Pulmonary artery endothelial cell (primary cell): ENCODE measurements at places on chromosomes 3 and 15.

DNA sequence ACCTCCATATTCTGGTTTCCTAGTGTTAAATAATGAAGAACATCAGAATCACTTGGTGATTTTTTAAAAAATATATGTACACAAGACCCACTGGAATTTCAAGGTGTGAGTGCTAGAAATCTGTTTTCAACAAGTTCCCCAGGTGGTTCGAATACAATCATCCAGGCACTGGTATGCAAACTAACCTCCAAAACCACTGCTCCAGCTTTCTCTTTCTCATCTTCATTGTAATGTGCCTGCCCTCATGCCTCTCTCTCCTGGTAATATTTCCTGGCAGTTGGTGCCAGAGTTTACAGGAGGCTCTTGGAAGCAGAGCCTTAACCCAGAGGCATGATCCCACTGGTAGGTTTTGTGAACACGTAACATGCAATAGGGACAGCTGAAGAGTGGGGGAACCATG, 163.1 kb upstream of the MANF start:
- DNase-seq, result no peak

GRCh38 chr3:41182504-41183059, 16.7 kb upstream of the CTNNB1 start:
- DNase-seq, result no peak

- DNase-seq, result no peak
Observed at GRCh38 chr15:72784456-72784876, 908 bp upstream of the ADPGK start.

- no peak for DNase-seq
Observed at GRCh38 chr3:102165367-102165766, 269.4 kb upstream of the ZPLD1 start.

GRCh38 chr15:64249883-64250575, 87.2 kb upstream of the PPIB start:
- no peak for DNase-seq

DNA sequence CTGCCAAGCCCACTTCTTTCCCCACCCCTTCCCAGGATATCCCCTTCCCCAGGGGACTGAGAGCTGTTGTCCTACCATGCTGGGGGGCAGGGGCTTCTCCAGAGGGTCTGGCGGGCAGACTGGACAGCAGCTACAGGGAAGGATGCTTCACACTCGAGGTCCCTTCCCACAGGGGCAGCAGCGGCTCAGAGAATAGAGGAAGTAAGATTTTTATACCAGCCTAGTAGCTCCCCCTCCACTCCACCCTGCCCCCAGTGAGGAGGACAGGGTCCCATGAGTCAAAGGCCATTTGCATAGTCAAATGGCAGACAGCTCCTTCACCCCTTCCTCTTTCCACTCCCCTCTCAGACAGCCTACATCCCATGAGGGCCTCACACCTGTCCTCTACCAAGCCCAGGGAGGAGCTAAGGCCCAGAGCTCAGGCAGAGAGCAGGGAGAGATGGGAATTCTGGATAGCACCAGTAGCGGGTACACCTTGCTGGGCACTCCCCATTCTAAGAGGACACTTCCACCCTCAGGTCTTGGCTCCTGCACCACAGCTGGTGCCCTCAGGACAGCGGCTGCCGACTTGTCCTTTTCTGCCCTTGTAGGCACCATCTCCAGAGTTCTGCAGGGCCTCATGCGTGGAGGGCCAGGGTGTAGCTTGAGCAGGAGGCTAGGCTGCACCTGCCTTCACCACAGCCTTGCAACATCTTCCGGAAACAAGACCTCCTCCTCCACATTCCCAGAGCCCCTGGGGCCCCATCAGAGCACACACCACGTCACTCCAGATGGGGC, at the start of gene TLR9:
Gene TLR9, minus strand, starts transcription at position 194 of the 777 bp plus-strand sequence. Its CDS starts 116 bp downstream, at position 78.
- DNase-seq, result no peak

- DNase-seq, result no peak
Observed at GRCh38 chr3:155549087-155549486, 195.8 kb downstream of the PLCH1 start.

DNA sequence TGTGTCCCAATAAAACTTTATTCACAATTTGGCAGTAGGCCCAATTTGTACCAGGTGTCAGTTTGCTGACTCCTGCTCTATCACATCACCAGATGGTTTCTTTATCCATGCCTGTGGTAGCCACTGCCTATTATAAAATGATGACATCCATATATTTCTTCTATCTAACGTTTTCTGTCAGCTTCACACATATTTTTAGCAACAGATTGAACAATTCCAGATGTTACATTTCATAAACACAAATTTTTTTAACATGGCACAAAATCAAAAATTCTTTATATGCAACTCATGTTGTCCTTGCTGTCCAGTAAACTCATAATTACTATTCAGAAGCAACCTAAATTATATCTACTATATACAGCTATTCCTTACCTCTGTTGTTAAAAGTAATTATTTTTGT, 1371.6 kb downstream of the NSUN3 start:
- DNase-seq, result no peak

- no peak for DNase-seq
Observed at GRCh38 chr3:64161481-64161952, 63.7 kb downstream of the PRICKLE2 start.

DNA sequence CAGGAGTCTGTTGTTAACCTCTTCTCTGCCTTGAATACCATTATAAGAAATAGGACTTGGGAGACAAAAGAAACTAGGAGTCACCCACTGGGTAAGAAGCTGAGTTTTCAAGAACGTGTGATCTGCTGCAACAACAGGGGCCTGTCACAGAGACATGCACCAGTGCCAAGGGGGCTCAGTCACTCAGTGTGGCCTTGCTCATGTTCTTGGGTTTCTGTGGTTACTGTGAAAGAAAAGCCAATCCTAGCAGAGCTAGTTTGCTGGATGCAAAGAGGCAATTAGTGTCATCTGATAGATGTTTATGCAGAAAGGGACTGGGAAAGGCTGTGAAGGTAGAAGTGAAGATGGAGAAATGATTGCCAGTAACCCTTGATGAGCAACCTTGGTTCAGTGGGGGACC, 126.3 kb downstream of the IQCH start:
- DNase-seq, result no peak

DNA sequence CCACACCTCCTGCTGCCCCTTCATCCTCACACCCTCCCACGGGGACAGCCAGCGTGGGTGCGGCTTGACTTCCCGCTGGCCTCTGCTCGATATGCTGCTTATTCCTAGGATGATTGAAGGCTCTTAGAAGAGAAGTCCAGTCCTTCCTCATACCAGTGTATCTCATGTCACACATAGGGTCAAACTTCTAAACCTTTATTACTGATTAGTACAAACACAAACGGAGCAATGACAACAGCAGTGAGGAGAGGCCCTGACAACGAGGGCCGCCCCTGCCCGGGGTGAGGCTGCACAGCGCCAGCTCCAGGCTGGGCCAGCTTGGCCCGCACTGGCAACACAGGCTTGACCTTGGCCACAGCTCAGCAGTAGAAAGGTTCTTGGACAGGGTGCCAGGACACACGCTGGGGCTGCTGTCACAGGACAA, 3.7 kb downstream of the CIB1 start:
- DNase-seq, result no peak

DNA sequence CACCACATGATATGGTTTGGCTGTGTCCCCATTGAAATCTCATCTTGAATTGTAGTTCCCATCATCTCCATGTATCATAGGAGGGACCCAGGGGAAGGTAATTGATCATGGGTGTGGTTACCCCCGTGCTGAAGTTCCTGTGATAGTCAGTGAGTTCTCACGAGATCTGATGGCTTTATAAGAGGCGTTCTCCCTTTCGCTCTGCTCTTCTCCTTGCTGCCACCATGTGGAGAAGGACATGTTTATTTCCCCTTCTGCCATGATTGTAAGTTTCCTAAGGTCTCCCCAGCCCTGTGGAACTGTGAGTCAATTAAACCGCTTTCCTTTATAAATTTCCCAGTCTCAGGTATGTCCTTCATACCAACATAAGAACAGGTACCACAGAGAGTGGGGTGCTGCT, 21.9 kb downstream of the OSTN start:
- no peak for DNase-seq

DNA sequence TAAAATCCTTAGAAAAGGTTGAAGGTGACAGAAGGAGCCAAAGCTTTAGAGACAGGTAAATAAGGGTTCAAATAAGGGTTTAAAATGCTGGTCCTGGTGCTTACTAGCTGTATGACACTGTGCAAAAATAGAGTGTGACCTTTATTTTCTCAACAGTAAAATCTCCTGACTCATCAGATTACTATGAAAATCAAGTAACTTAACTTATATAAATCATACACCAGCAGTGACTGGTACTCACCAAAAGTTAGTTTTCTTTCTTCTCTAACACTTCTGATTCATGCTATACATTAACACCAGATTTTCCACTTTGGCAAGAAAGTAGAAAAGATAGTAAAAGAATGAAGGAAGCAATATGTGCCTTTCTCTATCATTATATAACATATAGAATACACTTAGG, 205.9 kb upstream of the GBE1 start:
- DNase-seq, result no peak

- DNase-seq, result no peak
Observed at GRCh38 chr3:45739991-45740390, 50.8 kb downstream of the SACM1L start.

DNA sequence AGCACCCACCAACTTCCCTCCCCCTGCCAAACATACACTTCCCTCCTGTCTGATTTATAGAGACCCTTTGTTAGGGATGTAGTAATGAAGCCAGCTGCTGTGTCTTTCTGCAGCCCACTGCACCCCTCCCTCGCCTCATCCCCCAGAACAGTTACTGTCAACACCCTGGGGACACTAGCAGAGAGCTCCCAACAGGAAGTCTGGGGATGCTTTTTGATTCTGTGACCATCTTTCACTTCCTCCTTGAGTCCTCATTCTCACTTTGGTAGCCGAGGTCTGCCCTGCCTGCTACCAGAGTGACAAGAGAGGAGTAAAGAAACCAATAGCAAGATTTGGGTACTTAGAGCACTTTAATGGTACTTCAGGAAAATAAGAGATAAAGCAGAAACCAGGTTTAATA, 201.6 kb downstream of the SATB1 start:
- DNase-seq, result no peak

GRCh38 chr15:63256433-63257274, 20.8 kb upstream of the APH1B start:
- DNase-seq, result no peak

DNA sequence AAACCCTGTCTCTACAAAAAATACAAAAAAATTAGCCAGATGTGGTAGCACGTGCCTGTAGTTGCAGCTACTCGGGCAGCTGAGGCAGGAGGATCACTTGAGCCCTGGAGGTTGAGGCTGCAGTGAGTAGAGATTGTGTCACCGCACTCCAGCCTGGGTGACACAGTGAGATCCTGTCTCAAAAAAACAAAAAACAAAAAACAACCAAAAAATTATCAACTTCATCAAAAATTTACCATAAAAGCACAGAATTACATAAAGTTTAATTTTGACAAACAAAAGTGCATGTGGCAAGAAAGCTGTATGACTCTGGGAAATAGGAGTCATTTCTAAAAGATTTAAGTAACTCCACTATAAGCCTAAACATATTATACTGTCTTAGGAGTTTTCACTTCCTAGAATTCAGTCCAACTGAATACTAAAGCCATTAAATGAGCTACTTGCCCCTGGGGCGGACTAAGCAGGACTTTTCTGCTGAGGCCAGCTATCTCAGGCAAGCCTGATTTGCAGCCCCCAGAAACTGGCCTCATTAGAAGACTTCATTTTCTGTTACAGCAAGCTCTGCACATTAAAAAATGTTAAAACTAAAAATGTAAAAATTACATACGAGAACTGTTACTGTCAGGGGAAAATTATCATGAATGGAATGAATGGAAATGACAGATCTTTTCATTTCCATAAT, 23.0 kb downstream of the HSPBAP1 start:
- no peak for DNase-seq
